ENCODE measurements at places on chromosomes 3 and 15.

GRCh38 chr15:71437919-71438318, 322.6 kb downstream of the THSD4 start:
- no peak for DNase-seq

DNA sequence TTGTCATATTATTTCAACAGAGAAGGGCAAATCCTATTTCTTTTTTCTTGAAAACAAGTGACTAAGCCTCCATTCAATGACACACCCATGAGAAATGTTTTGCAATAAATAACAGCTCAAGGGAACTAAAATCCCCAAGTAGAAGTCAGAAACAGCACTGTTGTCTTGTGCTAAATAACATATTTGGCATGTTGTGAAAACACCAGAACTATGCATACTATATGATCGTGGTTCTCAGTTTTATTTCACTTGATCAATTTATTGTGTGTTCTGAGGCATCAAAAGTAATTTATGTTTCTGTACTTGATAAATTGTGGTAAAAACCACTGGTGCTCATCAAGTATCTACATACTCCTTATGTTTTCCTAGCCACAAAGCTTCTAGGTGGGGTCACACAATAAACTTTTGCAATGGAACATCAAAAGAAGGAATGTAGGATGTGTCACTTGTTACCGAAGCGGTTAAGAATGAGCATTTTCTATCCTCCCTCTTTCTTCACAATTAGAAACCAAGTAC, 691.7 kb upstream of the CBLB start:
- DNase-seq = peak; percentile 27

- DNase-seq = no peak
These were observed 628.2 kb upstream of the CFAP20DC start for GRCh38 chr3:59677747-59678702.

GRCh38 chr15:53869044-53869805, 109.0 kb upstream of the UNC13C start:
- no peak for DNase-seq
